ENCODE measurements at places on chromosomes 5 and 9.
A peak's percentile ranks its signal among the peaks of the same experiment; 100 is the strongest.

- peak; percentile 23 for DNase-seq
Observed at GRCh38 chr9:68428481-68428880, 72.1 kb downstream of the PGM5 start.

DNA sequence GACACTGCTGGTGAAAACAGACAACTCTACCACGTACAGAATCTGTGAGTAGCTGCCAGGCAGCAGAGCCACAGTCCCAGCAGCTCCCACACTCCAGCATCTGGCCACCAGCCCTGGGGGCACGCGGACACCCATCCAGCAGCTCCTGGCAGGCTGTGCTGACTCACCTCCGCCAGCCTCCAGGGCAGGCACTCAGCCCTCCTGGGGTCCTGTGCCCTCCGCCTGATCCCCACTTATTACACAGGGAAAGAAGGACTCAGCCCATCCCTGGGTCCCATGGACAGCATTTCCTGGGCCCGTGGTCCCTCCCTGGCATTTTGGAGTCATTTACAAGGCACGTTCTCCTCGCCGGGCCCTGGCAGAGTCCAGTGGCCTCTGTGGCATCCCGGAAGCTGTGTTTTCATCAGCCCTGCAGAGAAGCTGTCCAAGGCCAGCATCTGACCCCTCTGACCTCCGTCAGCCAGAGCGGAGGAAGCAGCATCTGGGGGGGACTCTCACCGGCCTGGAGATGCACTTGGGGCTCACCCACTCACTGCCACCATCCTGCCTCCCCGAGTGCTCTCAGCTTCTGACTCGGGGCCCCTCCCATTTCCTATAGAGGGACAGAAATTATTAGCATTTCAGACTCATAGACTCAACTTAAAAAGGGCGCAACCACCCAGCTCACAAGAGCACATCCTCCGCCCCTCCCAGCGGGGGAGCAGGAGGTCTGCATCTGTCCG lies 21.6 kb downstream of the PAEP start:
- no peak for DNase-seq

DNA sequence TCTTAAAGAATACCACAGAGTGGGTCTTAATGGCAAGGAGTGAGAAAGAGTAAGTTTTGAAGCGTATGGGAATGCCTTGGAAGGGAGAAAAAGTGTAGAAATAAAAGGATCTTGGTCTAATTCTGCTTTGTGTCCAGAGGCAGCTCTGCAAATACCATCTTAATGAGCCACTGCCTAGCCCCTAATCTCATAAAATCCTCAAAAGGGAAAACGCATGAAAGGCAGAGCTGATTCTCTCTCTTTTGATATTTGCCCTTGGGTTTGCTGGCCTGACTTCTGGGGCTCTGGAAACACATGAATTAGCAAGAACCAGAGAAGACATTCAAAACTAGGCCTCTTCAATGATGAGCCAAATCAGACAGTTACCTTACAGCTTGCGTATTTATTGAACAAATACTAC lies 28.1 kb downstream of the NREP start:
- no peak for DNase-seq

DNA sequence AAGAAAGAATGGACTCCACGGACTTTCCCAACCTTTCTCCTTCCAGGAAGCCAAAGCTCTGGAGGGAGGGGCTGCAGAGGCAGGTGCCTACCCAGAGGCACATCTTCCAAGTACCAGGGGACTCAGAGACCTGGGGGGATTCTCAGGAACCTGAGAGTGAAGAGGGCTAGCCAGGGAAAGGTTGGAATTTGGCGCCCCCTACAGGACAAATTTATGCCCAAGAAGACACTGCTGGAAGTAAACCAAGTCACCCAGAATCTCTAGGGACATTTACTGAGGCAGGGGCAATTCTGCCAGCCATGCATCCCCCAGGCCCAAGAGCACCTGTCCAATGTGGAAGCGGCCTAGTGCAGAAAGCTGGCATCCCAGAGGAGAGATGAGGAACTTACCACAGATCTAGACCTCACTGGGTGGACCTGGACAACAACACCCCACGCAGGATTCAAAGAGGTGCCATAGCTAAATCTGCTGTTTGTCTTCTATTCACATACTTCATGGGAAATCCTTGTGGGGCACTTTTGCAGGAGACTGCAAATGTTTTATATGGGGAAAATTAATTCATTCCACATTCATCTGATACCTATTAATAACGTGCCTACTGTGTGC lies 25.9 kb upstream of the IDNK start:
- peak; percentile 54 for DNase-seq

Data from tongue (tissue), 3 donors.